NCI-H2081 treated with DMSO at 0.1 percent for 48 hours (cell line): ENCODE measurements at places on chromosomes 3 and 15.

DNA sequence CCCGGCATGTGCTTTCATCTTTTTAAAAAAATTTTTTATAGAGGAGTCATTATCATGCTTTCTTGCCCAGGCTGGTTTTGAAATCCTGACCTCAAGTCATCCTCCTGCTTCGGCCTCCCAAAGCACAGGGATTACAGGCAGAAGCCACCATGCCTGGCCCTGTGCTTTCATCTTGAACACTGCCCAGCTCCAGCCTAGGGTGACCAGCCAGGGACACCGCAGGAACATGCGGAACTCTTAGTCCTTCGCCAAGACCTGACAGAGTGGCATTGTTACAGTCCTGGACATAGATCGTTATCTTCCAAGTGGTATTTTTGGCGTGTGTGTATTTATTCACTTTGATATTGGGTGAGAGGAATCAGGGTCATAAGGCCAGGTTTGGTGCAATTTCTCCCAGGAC lies 7.9 kb upstream of the FURIN start:
- DNase-seq: no peak

DNA sequence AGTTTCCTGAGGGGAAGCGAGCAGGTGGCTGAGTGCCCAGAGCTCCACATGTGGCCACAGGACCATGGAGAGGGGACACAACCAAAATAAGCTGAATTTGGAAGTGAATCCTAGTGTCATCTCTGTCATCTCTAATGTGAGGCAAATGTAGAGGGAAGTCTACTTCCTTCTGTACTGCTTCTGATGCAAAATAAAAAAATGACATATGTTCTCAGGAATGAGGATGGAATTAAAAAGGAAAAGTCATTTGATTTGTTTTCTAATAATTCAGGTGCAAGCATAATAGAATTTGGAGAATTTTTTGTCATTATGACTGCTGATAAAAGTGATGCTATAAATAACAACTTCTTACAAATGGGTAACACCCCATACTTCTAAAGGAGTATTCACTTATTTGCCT lies 59.5 kb upstream of the POU1F1 start:
- DNase-seq: no peak

GRCh38 chr15:70892912-70893560 lies 410 bp downstream of the LRRC49 start:
- peak; percentile 18 for DNase-seq

DNA sequence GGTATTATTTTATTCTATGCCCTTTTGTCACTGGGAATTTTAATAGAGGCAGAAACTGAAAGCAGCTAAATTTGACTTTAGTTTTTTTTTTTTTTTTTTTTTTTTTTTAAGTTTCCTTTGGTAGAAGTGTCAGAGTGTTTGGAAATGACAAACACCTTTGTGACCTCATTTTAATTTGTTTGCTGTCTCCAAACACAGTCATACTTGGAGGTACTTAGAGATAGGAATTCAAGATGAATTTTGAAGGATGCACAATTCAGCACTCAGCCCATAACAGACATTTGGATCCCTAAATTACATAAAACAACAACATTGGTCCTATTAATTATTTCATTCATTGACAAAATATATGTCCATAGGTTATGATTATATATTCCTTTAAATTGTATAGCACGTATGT lies 43.4 kb upstream of the NAALADL2 start:
- no peak for DNase-seq

DNA sequence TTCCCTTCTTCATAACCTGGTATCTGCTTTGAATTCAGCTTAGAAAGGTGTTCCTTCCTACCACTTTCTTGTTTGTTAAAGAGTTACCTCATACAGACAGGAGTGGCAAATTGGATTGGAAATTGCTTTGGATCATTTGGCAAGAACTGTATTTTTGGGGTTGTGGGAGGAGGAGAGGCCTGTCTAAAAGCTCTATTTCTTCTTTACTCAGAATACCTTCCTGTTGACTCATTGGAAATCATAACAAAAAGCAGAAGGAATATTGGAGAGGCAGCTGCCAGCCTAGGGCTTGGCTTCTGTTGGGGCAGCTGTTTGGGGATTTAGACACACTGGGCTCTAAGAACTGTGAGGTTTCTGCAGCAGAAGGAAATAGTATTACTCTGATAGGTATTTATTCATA lies 14.2 kb downstream of the IQGAP1 start:
- DNase-seq: no peak

DNA sequence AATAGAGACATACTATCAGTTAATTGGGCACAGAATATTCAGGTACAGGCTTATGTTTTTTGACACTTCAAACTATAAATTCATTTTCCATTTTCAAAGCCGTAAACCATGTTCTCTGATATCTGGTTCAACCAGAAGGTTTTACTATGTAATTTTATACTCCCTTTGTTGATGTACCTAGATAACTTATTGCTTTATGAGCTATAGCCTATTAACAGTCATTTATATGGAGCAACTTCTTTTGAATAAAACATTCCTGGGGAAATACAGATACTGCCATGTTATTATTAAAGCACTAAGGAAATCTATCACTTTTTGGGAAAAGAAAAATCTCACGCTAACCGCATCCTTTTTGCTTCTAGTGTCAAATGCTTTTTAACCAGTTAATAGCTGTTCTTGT lies 505.6 kb downstream of the PYDC2 start:
- DNase-seq: no peak

- no peak for DNase-seq
Observed at GRCh38 chr3:46895761-46896160, 18.2 kb downstream of the PTH1R start.

GRCh38 chr3:10522646-10523303 lies 17.4 kb upstream of the ATP2B2 start:
- DNase-seq: no peak

DNA sequence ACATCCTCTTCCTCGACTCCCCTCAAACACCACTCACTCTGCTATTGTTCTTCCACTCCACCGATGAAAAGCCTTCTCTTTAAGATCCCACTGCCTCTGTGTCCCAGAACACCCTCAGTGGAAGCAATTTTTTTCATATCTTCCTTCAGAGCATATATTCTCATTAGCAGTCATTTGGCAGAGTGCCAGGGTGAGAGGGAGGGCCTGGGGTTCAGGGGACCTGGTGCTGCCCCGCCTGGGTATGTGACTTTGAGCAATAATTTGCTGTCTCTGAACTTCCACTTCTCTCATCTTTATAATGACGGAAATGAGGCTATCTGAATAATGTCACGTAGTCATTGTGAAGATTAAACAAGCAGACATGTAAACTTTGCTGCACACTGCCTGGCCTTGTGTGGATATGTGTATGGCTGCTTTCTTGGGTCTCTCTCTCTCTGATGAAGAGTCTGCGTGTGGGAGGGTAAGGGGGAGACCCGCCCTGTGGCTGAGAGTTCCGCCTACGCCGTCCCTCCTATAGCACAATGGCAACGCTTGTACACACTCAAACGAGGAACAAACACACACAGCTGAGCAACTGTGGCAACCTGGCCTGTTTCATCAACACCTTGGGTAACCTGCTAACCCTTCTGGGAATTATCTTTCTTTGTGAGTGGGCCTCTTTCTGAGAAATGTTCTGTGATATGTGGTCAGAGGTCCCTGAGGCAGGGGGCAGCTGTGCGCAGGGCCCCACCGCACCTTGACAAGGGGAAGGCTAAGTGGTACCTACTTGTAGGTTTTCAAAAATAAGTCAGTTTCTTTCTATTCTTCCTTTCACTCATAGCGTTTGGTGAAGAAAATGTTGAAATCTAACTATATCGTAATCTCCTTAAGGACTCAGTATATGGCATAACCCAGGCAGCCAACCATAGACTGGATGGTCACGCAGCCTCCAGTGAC lies 369.8 kb downstream of the SV2B start:
- DNase-seq: no peak

- no peak for DNase-seq
Observed at GRCh38 chr3:138011722-138012121, 1.8 kb downstream of the CLDN18 start.

DNA sequence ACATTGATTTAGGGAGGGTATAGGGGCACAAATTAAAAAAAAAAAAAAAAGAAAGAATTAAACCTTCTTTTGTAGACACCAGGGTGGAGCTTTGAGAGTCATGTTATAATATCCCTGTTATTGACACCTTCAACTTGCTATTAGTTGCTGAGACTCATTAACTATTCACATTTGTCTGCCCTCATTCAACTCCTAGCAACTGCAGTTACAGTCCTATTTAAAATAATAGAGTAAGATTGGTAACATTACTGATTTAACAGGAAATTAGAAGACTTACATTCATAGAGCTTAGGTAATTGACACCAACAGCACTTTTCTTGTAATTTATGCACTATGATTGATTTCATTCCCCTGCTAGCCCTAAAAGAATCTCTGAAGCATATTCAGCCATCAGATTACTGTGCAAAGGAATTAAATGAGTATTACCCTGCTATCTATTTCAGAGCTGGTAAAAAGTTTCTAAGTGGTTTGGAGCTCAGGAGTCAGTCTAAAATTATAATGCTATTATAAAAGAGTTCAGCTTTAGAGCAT lies 148.8 kb upstream of the TBL1XR1 start:
- no peak for DNase-seq

DNA sequence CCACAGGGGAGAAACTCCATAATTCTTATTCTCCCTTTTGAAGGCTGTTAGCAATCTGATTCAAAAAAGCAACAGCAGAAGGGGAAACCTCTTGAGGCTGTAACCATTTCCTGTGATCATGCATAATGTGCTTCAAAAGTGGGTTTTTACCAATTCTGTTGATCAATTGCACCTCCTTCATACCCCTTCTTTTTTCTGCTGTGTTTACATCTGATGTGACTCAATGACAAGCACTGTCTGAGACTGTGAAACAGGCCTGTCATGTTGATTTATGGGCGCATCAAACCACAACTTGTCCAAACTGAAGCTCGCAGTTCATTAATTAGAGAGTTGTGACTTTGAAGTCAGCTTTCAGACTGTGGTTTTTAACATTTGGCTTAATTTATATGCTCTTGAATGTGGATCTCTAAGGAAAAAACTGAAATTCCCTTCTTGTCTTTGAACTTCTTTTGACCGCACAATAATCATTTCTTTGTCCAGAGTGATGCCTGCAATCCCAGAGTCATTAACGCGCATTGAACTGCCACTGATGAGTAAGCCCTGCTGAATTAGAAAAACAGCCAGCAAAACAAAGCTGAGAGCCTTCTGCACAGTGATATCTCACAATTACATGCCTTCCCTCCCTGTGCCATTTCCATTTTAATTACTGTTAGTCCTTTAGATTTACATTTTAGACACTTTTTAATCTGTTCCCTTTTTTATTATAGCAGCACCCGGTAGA lies 532.8 kb downstream of the FOXP1 start:
- DNase-seq: no peak

- no peak for DNase-seq
Observed at GRCh38 chr3:133503409-133503808, 70.1 kb upstream of the CDV3 start.

DNA sequence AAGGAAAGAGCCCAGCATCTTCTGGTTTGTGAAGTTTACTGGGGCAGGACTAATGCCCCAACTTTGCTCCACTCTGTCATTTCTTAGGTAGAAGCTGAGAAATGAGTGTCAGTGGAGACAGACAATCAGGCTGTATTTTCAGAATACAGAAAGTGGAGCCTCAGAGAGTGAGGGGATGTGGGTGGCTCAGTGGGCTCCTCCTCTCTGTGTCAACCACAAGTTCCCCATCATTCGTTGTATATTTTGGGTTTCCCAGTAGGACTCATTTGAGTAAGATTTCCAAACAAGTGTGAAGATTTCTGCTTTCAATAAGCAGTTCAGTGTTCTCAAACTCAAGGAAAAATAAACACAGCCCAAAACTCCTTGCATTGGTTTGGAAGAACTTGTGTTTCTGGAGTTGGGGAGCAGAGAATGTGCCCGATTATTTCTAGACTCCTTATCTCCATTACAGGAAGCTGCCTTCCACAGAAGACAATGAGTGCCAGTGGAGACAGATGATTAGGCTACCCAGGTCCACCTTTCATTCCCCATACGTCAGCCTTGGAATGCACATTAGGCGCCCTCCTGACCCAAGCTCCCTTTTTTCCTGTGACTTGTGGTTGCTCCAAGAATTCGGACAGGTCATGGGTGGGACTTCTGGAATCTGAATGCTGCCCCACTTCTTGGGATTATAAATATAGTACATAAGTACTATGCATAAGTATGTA lies 792.1 kb upstream of the LMCD1 start:
- no peak for DNase-seq

DNA sequence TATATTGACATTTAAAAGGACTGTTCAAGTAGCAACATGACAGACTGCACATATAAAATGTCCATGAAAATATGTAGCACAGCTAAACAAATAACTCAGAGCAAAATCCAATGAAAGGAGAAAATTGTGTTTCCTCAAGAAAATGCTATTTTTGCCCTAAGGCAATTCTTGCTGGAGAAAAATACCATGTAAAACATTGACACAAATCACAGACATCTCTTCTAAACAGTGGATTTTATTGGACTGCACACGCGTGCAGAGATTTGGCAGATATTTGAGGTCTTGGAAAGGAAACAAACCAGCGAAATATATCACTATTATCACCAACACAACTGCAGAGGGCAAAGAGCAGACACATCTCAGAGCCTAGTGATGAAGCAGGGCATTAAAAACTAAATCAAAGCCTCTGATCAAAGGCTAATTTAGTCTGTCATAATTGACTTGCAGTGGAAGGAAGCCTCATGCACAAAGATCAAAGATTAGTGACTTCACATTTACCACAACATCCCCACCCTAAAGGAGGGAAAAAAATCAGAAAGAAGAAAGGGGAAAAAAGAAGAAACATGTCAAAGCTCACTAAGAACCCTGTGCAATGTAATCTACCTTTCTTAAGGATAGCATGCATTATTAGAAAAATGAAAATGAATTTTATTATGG lies 52.4 kb downstream of the CHL1 start:
- no peak for DNase-seq

- no peak for DNase-seq
Observed at GRCh38 chr15:44096596-44096995, 98.5 kb downstream of the FRMD5 start.

DNA sequence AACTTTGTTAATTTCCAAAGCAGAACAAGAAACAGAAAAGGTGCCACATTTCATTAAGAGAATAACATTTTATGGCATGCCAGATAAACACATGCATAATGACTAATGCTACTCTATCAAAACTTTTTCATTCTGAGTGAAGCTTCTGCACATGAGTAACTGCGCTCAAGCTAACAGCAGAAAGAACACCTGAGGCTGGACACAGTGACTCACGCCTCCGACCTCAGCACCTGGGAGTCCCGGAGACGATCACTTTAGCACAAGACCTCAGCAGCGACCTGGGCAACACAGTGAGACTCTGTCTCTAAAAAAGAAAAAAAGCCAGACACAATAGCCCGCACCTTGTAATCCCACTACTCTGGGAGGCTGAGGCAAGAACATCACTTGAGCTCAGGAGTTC lies 70.6 kb downstream of the ACAP2 start:
- no peak for DNase-seq

- DNase-seq: no peak
Observed at GRCh38 chr15:62592920-62593319, 427.8 kb upstream of the C2CD4B start.

- DNase-seq: no peak
Observed at GRCh38 chr3:14306142-14306541, 96.3 kb upstream of the SLC6A6 start.

- peak; percentile 77 for DNase-seq
Observed at GRCh38 chr3:181726351-181727330, 14.9 kb downstream of the SOX2 start.
